ENCODE measurements at places on chromosomes 7 and 10. TPM values are rescaled to one million over a fixed set of nuclear protein-coding genes. Genes with fewer than 3 reads are reported as not detected.

GRCh38 chr10:131200856-131201470 is 110.6 kb downstream of the TCERG1L start:
- no peak for DNase-seq

DNA sequence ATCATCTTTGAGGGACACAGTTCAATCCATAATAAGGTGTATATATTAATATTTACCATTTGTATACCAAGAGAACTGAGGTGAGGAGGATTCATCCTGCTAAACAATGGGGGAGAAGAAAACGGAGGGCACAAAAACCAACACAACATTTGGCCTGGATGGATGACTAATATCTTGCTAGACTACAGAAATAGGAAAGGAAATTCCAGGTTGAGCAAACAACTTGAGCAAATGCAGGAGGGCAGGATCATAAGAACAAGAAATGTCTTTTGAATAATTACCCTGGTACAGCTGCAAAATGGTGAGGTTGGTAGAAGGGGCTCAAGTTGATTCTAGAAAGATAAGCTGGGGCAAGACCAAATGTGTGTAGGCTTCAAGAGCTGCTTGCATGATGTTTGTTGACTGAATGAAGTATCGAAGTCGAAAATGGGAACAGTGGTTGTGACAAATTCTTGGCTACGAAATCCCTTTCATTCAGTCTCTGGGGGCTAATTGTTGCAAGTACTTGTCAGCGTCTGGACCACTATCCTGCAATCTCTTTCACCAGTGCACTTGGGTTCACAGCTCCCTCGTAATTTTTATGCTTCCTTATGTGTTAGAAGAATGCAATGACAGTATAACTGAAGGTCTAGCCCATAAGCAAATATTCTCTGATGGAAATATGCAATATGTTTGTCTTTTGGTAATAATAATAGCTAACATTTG is 176.2 kb downstream of the PTEN start:
- DNase-seq: no peak

The GSTK1 gene
- 433 TPM for total RNA-seq

DNA sequence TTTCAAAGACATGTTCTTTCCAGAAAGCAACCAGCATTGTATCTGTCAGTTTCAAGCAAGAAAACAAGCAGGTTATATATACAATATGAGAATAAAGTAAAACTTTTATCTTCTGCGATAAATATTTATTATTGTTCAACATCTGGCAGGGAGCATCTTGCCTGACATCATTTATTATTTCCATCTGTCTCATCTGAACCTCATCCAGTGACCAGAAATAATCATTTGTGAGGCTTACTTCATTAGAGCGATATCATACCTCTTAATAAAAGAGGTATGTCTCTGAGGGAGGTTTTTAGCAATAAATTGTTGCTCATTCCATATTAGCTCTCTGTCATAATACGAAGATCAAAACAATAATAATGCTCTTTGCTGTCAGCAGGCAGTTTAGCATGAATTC is 226.1 kb downstream of the CDC14C start:
- DNase-seq: no peak

DNA sequence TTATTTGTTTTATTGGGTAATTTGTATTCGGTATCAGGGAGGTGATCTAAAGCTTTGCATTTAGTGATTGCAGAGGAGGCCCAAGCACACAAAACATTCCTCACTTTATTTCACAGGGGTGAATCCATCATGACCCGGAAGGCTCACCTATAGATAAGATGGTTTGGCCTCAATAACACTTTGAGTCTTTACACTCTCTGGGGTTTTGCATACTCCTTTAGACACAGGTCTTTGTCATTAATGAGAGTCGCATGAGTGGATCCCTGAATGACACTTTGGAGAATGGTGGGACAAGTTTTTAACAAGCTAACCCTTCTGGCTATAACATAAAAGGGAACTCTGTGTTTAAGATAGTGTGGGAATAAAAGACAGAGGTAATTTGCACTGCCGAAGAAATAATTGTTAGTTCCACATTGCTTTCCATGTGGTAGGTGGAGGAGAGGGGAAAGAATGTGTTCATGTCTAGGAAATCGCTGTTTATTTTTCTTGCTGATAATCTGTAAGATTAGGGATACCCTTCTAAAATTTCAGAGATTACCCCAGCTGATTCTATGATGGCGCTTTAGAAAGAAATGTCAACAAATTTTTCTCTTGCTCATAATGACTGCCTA is 455.8 kb downstream of the TFEC start:
- DNase-seq: no peak
